K562 (cell line): ENCODE measurements at places on chromosomes 3 and 15.

- H3K4me3 ChIP-seq = no peak overlapping the region
- H3K4me1 ChIP-seq = no peaks in the 10 kb centered on the region
- no peak overlapping the region for H3K27ac ChIP-seq
- H3K36me3 ChIP-seq = no peaks in the 10 kb centered on the region
- H3K27me3 ChIP-seq = no peaks in the 10 kb centered on the region
- no peak for DNase-seq
Observed at GRCh38 chr15:56965231-56966013, 47.0 kb downstream of the TCF12 start.

GRCh38 chr3:166721466-166721865 is 658.6 kb downstream of the ZBBX start:
- H3K4me1 ChIP-seq = no peaks in the 10 kb centered on the region
- no peaks in the 10 kb centered on the region for H3K36me3 ChIP-seq
- no peak for DNase-seq
- no peaks in the 10 kb centered on the region for H3K27me3 ChIP-seq
- no peak overlapping the region for H3K4me3 ChIP-seq

- no peaks in the 10 kb centered on the region for H3K36me3 ChIP-seq
- peaks cover 23% of the 10 kb centered on the region for H3K27me3 ChIP-seq
- no peak overlapping the region for H3K4me3 ChIP-seq
- no peaks in the 10 kb centered on the region for H3K4me1 ChIP-seq
- DNase-seq = no peak
- H3K27ac ChIP-seq = no peak overlapping the region
Observed at GRCh38 chr3:50657816-50658215, 16.9 kb upstream of the DOCK3 start.

DNA sequence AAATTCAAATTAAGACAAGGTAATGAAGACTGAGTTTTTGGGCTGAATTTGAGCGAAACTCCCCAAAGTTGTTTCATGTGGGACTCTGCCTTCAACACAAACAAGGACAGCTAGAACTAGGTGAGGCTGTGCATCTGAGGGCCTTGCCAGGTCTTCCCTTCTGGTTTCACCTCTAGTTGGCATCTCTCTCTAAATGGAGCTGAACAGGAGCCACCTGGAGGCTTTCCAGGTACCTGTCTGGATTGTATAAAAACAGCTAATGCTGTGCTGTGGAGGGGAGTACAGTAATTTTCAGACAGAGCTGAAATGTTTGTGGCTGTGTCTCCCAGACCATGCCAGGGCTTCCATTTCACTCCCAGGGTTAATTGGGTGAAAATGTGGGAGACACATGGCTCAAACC is 27.1 kb downstream of the TRIM71 start:
- H3K4me1 ChIP-seq = peaks cover 3% of the 10 kb centered on the region; the same call in 1 of the 2 replicates
- no peak overlapping the region for H3K4me3 ChIP-seq

DNA sequence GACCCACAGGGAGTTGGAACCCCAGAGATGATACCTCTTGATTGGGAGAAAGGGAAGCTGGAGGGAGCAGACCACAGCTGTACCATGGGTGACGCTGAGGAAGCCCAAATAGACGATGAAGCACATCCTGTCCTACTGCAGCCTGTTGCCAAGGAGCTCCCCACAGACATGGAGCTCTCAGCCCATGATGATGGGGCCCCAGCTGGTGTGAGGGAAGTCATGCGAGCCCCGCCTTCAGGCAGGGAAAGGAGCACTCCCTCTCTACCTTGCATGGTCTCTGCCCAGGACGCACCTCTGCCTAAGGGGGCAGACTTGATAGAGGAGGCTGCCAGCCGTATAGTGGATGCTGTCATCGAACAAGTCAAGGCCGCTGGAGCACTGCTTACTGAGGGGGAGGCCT is 201.1 kb downstream of the AKAP13 start:
- H3K4me1 ChIP-seq = no peaks in the 10 kb centered on the region
- H3K36me3 ChIP-seq = no peaks in the 10 kb centered on the region
- no peak overlapping the region for H3K27ac ChIP-seq
- DNase-seq = no peak
- no peak overlapping the region for H3K4me3 ChIP-seq

GRCh38 chr15:31195871-31196270 is 94.3 kb upstream of the TRPM1 start:
- DNase-seq = no peak
- no peak overlapping the region for H3K4me3 ChIP-seq
- peaks cover 27% of the 10 kb centered on the region for H3K27me3 ChIP-seq
- H3K4me1 ChIP-seq = no peaks in the 10 kb centered on the region

- DNase-seq = no peak
- H3K27ac ChIP-seq = no peak overlapping the region
- H3K4me1 ChIP-seq = no peaks in the 10 kb centered on the region
- no peak overlapping the region for H3K4me3 ChIP-seq
- no peaks in the 10 kb centered on the region; the same call in 1 of the 3 replicates for H3K36me3 ChIP-seq
Observed at GRCh38 chr15:82587805-82588204, 47.5 kb upstream of the RPS17 start.

DNA sequence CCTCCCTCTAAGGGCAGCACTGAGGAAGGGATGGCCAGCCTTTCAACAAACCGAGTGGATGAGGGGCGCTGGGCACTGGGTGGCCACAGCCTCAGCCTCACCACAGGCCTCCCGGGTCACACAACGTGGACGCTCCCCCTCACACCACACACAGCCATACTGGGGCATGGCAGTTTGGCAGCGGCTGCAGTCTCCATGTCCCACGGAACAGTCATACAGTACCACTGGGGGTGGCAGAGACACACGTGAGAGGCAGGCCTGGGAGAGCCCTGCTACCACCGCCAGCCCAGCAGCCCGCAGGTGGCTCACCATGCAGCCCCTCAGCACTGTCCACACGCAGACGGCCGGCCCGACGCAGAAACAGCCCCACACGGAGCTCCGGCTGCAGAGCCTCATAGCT is 11.7 kb downstream of the PLXNB1 start:
- H3K27ac ChIP-seq = no peak overlapping the region
- H3K4me3 ChIP-seq = no peak overlapping the region
- H3K4me1 ChIP-seq = no peaks in the 10 kb centered on the region
- DNase-seq = no peak
- H3K27me3 ChIP-seq = no peaks in the 10 kb centered on the region
- no peaks in the 10 kb centered on the region for H3K36me3 ChIP-seq

DNA sequence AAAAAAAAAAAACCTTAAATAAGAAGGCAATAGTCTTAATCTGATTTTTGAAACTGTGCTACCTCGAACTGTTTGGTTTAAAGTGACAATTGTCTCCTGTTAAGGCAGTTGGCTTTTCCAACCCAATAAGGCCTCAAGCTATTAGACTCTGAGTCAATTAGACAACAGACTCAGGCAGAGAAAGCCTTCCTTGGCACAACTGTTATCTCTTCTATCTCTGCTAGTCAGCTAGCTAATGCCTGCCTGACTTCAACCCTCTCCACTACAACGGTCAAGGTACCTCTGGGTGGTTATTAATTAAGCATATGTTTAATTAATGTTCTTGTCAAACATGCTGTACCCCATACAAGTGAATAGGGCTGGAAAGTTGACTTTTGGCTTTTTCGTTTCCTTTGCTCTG is 110.2 kb upstream of the NLGN1 start:
- no peaks in the 10 kb centered on the region for H3K27me3 ChIP-seq
- no peak for DNase-seq
- H3K4me1 ChIP-seq = no peaks in the 10 kb centered on the region
- H3K36me3 ChIP-seq = no peaks in the 10 kb centered on the region

- no peak overlapping the region for H3K4me3 ChIP-seq
- H3K27me3 ChIP-seq = no peaks in the 10 kb centered on the region; the same call in 1 of the 2 replicates
- no peaks in the 10 kb centered on the region for H3K4me1 ChIP-seq
- H3K36me3 ChIP-seq = no peaks in the 10 kb centered on the region
- no peak for DNase-seq
- H3K27ac ChIP-seq = no peak overlapping the region
Observed at GRCh38 chr15:33396475-33396874, 85.7 kb downstream of the RYR3 start.

GRCh38 chr15:32833379-32833821 is 115.6 kb downstream of the GREM1 start:
- no peak for DNase-seq
- H3K27ac ChIP-seq = no peak overlapping the region
- H3K27me3 ChIP-seq = peaks cover 11% of the 10 kb centered on the region
- H3K4me3 ChIP-seq = no peak overlapping the region
- no peaks in the 10 kb centered on the region for H3K4me1 ChIP-seq

- no peak overlapping the region for H3K4me3 ChIP-seq
- no peaks in the 10 kb centered on the region for H3K36me3 ChIP-seq
- H3K4me1 ChIP-seq = no peaks in the 10 kb centered on the region
- no peak overlapping the region for H3K27ac ChIP-seq
- no peak for DNase-seq
Observed at GRCh38 chr15:34304613-34305012, 33.0 kb downstream of the SLC12A6 start.
